ENCODE measurements at places on chromosomes 13 and 19.
A peak's percentile ranks its signal among the peaks of the same experiment; 100 is the strongest.

DNA sequence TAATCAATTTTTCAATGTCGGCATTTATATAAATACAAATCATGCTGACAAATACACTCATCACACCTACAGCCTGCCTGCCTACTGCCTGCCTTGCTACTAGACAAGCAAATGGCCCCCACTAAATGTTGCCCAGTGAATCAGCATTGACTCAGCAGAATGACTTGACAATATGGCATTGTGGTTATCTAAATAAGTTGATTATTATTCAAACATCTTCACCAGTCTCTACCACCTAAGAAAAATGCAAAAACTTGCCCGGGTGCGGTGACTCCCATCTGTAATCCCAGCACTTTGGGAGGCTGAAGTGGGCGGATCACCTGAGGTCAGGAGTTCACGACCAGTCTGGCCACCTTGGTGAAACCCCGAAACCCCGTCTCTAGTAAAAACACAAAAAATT, 296.1 kb downstream of the PCDH9 start:
- no peak for DNase-seq

- no peak for DNase-seq
Measured at GRCh38 chr19:9878511-9879196, 43.5 kb downstream of the PIN1 start.

GRCh38 chr19:7187605-7188339, 106.4 kb downstream of the INSR start:
- no peak for DNase-seq

- no peak for DNase-seq
Measured at GRCh38 chr19:29714953-29715700, at the start of gene C19orf12. Gene C19orf12 (minus strand): TSS chr19:29715261. CDS start chr19:29708413, 6,848 bp downstream.

- no peak for DNase-seq
Measured at GRCh38 chr19:2974342-2975041, 2.9 kb upstream of the TLE6 start.

- DNase-seq = no peak
Measured at GRCh38 chr13:23588666-23589065, 18.5 kb downstream of the TNFRSF19 start.

DNA sequence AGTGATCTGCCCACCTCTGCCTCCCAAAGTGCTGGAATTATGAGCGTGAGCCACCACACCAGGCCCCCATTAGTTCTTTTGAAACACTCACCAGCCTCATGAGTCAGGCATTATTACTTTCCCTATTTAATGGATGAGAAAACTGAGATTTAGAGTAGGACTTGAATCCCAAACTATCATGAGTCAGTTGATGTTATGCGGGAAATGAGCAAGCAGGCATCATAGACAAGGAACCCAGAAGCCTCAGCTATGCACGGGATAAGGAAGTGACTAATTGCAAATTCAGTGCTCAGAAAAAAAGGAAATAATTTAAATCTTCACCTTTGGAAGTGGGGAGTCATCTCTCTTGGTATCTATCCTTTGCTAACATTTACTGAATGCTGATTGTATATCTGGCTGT, 217.5 kb downstream of the ABCC4 start:
- DNase-seq = no peak

- peak; percentile 98 for DNase-seq
Measured at GRCh38 chr19:41774515-41774980, 19.2 kb downstream of the CEACAM6 start.

GRCh38 chr19:38743394-38744297, 628 bp downstream of the CAPN12 start:
- DNase-seq = no peak

DNA sequence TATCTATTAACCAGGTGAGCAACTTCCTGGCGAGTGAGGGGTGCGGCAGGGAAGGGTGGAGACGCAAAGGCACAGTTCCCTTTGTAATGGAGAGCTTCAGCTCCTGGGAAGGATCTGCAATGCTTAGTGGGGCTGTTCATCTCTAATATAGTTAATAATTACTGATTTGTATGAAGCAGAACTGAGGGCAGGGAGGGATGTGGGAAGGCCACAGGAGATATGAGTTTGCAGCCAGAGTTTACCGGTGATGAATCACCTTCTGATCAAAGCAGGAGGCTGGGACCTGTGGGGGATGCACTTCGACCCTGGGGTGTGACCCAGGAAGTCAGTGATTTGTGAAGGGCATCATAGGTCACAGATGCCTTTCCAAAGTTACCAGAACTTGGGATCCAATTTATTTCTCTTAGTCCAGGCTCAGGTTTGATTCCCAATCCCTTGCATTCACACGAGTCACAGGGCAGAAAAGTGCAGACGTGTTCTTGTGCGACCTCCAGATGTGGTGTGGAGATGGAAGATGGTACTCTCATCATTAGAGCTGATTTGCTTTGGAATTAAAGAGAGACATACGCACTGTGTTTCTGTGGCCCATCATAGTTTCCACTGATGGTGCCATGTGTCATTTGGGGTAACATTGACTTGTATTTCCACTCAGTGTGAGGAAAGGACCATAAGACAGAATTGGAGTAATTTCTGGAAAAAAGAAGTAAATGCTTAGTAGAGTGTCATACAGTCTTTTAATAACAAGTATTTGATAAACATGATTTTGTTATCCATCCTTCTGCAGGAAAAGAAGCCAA, 55.0 kb downstream of the LRCH1 start:
- DNase-seq = no peak

- no peak for DNase-seq
Measured at GRCh38 chr13:32159137-32159869, 127.7 kb downstream of the FRY start.

DNA sequence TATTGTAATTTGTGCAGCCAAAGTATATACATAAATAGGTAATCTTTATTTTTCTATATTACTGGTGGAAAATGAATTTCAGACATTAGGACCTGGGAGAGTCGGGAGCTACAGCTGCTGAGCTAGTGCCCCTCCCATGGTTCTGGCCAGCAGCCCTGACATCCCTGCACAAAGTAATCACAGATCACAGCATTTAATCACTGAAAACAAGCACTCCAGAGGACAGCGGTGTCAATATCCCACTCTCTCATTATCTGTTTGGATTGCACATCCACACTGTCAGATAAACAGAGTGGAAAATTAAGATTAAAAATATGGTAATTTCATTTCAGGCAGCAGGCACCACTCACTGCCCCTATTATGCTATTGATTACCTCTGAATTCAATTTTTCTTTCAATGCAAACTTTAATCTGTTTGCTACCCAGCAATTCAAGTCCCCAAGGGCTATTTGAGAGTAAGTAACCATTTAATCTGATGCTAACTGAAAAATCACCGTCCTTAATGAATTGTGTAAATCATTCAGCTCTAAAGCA, 254.1 kb upstream of the SOX21 start:
- peak; percentile 94 for DNase-seq

DNA sequence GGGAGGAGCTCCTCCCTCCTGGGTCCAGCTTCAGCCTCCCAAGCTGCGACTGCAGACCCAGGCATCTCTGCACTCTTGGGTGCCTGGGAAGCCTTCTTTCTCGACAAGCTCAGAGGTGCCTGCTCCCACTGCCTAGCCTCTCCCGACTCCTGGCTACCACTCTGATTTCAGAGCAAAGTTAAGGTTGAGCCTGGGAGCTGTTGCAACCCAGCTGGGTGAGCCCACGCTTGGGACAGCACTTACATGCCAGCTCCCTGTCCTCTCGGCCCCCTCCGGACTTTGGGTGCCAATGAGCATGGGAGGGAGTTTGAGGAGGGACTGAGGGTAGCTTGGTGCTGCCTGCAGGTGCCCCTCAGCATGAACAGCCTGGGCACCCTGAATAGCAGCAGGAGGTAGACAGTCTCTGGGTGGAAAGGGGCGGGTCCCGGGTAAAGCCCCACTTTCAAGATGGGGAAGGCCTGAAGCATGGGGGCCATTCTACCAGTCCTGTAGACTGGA, 1383.4 kb upstream of the PCDH20 start:
- no peak for DNase-seq

DNA sequence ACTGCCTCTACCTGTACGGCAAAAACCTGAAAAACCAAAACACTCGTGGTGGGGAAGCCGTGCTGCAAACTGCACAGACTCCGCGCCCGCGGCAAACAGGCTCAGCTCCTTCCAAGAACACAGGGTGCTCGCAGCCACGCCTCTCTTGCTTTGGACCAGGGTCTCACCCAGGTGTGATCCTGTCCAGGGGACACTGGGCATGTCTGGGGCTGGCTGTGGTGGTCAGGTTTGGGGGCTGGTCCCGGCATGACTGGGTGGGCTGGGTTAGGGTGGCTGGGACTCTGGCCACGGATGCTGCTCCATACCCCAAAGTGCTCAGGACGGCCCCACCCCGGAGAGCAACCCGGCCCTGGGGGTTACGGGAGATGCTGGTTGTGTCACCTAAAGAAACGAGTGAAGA, 13.9 kb downstream of the GPX4 start:
- DNase-seq = no peak

DNA sequence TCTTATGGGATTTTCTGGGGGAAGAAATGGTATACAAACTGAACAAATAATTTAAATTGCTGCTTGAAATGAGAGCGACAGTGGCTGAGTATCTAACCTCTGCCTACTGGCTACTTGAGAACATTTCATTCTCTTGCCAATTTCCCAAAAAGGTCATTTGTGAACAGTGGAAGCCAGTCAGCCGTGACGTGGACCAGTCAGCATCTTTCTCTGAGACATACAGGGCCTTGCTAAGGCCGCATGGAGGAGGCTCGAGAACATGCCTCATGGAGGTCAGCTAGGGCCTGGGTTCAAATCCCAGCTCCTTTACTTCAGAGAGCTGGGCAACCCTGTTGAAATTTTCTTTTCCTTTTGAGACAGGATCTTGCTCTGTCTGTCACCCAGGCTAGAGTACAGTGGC, 20.3 kb downstream of the ZC3H4 start:
- no peak for DNase-seq

- peak; percentile 49 for DNase-seq
Measured at GRCh38 chr19:33064792-33065550, at the start of gene RHPN2. Gene RHPN2 (minus strand): TSS chr19:33064888. CDS start chr19:33064852, 36 bp downstream.

DNA sequence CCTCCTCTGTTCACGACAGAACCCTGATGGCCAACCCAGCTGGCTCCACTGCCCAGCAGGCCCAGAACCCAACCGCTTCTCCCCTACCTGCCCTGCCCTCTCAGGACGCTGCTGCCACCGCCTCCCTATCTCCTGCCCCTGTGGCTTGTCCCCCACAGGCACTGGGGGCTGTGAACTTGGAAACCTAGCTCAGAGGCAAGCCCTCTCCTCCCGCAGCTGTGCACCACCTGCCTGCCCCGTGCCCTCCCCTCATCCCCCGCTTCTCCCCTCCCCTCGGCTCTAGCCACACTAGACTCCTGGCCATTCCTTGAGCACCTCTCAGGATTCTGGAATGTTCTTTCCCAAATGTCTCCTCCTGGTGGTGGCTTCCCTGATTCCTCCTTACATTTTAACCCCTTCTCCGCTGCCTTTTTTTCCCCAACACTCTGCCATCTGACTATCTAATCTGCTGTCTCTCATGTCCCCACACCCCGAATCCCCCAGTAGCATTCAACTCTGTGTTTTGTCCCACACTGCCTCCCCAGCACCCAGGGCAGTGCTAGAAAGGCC, 6.7 kb downstream of the NANOS3 start:
- DNase-seq = no peak

DNA sequence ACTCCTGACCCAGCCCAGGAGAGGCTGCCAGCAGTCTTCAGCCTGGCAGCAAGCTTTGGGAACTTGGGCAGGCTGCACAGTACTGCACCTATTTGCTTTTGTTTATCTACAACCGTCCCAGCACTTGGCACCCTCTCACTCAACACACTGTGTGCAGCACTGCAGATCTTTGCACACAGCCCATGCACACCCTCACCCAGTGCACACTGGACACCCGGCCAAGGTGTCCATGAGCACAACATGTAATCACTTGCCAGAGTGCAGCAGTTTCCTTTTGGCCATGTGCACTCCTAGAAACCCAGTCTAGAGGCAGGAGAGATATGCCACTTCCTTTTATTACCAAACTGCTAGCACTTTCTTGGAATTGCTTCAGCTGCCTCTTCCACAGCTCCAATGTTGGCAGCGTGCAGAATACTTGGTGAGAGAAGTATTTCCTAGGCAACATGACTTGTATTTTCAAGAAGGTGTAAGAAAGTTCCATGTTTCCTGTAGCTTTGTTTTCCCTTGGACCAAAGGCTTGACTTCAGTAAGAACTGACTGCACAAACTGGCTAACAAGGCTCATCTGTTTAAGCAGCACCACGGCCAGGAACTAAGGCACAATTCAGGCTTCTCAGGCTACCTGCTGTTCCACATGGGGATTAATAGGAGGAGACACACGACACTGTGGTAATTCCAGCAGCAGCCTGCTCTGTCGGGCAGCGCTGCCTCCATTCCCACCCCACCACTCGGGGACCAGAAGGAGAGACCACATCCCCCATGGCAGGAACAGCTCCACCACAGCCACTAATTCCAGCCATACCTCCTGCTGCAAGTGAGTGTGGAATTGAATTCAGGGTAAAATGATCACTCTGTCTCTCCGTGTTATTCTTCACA, 15.3 kb downstream of the ATP7B start:
- DNase-seq = no peak

Data from NCI-H748 treated with DMSO at 0.1 percent for 48 hours (cell line).